ENCODE measurements at places on chromosomes 3 and 15.

DNA sequence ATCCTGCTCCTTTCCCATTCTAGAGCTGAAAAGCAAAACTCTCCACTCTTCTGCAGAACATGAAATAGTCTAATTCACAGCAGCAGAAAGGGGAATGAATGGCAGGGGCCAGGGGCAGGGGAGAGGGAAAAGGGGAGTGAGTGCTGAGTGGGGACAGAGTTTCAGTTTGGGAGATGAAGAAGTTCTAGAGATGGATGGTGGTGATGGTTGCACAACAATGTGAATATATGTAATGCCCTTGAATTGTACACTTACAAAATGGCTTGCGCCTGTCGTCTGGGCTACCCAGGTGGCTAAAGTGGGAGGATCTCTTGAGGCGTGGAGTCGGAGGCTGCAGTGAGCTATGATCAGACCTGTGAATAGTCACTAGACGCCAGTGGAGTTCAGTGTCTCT is 78.5 kb upstream of the MEF2A start:
- DNase-seq, result no peak

- DNase-seq, result no peak
Observed at GRCh38 chr15:60591496-60592370, 112.8 kb upstream of the ICE2 start.

DNA sequence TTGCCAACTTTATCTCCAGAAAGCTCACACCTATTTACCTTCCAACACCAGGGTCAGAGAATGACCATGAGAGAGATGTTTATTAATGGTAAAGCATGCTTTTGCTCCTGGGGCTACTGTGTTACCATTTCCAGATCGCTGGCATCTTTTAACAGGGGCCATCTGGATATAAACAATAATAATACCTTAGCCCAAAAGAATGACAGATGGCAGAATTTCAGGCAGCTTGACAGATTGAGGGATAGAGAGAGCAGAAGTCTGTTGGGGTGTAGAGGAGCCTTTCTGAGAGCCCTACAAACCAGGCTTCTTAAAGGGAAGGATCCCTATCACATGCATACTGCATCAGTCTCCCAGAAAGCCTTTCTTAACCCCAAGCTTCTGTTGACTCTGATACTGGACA is 17.7 kb downstream of the RBP1 start:
- DNase-seq, result no peak

GRCh38 chr3:160885791-160886286 is 129.8 kb downstream of the PPM1L start:
- no peak for DNase-seq

DNA sequence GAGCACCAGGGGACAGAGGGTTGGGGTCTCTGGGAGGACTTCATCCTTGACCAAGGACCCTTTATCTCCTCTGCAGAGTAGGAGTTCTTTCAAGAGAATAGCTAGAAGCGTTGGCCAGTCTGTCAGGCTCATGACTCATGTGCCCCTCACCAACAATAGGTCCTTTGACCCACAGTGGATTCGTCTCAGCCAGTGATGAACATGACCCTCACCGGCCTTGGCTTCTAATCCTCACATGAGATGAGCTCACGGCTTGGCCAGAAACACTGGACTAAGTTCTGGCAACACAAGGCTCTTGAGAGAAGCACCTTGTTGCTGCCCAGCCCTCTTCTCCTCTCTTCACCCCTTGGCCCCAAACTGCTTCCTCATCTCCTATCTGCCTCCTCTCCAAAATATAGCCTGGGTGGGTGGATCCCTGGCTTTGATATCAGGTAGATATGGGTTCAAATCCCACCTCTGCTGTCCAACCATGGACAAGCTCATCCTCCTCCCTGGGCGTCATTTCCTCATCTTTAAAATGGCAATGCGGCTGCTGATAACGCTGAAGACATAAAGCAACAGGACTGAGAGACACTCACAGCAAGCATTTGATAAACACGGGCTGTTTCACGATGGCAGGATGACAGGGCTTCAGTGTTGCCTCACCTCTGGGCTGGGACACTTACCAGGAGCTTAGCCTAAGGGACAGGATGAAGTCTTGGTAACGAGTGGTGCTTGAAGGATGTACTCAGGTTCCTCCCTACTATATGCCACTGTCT is 446.7 kb upstream of the PROK2 start:
- DNase-seq, result no peak
